Stimulated activated CD8-positive, alpha-beta memory T cell treated with anti-CD3 and anti-CD28 coated beads, Interleukin-4, amount 100 ng/mL, for 4 hours (primary cell): ENCODE measurements at places on chromosomes 6 and 20.

- DNase-seq: no peak
These were observed 34.7 kb downstream of the VEGFA start for GRCh38 chr6:43804550-43805223.

- no peak for DNase-seq
These were observed 46.8 kb downstream of the RREB1 start for GRCh38 chr6:7154341-7155139.

GRCh38 chr6:129748901-129749748 lies 39.1 kb upstream of the ARHGAP18 start:
- DNase-seq: no peak

DNA sequence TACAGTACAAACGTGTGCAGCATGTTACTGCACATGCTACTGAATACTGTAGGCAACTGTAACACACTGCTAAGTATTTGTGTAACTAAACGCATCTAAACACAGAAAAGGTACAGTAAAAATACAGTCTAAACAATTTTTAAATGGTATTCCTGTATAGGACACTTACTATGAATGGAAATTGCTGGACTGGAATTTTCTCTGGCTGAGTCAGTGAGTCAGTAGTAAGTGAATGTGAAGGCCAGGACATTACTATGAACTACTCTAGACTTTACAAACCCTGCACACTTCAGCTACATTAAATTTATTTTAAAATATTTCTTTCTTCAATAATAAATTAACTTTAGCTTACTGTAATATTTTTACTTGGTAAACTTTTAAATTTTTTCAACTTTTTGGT lies 225.0 kb upstream of the TENT5A start:
- no peak for DNase-seq

DNA sequence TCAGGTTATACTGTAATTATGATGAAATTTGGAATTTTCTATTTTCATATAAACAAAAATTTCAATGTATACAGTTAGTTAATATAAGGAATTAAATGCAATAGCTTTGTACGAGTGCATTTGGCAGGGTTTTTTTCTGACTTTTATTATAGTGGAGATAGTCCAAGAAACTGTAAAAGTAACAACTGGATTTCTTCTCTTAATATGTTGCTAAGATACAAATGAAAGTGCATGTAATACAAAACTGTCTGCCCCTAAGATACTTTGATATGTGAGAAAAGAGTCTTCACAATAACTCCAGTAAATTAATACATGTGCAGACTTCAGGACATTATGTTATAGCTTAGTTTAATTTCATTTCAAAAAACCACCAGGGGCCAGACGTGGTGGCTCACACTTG lies 721.4 kb downstream of the CBLN4 start:
- DNase-seq: no peak

- DNase-seq: no peak
These were observed 49.9 kb downstream of the PPP1R16B start for GRCh38 chr20:38855356-38855755.

- no peak for DNase-seq
These were observed 41.2 kb downstream of the LRFN2 start for GRCh38 chr6:40545954-40546353.

GRCh38 chr20:51061418-51062045 lies 38.6 kb upstream of the KCNG1 start:
- DNase-seq: no peak

GRCh38 chr6:150573041-150573681 lies 26.5 kb upstream of the PLEKHG1 start:
- no peak for DNase-seq

DNA sequence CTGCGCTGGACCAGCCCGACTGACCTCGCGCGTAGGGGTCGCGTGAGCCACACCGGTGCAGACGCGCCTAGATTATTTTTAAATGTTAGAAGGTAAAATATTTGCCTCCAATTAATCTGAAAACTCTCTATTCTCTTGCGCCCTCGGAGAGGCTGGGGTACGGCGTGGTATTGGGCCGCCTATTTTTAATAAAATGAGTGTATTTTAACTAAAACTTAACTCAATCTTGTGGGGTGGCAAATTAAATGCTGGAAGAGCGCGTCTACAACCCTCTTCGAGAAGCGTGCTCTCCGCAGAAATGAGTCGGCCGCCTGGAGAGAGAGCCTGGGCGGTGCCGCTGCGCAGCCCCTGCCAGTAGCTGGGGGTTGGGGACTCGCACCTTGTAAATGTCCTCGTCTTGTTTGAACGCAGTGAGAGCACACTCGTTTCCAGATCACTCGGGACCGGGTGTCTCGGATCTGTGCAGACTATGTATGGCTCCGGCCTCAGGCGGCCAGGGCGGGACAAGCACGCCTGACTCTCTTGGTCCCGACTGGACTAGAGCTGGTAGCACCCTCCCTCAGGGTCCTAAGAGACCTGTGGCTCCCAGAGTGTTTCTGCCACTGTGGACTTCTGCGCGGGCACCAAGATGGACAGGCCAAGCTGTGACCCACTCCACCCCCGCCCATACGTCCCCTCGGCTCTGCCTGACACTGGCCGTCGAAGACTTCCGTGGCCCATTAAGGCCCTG lies 2.0 kb upstream of the MAFB start:
- no peak for DNase-seq

- no peak for DNase-seq
These were observed 1324.4 kb downstream of the GRIK2 start for GRCh38 chr6:102717737-102718456.

- no peak for DNase-seq
These were observed 4.9 kb upstream of the LYRM2 start for GRCh38 chr6:89643406-89643805.

- no peak for DNase-seq
These were observed 51.2 kb upstream of the RANBP9 start for GRCh38 chr6:13762611-13763441.

DNA sequence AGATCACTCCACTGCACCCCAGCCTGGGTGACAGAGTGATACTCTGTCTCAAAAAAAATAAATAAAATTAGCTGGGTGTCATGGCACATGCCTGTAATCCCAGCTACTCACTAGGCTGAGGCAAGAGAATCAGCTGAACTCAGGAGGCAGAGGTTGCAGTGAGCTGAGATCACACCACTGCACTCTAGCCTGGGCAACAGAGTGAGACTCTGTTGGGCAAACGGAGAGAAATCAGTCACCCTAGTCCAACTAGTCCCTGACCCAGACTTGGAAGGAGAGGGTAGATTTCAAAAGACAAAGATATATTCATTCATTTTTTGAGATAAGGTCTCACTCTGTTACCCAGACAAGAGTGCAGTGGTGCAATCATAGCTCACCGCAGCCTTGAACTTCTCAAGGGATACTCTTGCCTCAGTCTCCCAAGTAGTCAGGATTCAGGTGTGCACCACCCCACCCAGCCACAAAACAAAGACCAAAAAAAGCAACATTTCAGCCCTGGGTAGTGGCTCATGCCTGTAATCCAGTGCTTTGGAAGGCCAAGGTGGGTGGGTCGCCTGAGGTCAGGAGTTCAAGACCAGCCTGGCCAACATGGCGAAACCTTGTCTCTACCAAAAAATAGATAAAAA lies 26.2 kb upstream of the NCOA3 start:
- no peak for DNase-seq
